ENCODE measurements at places on chromosomes 7 and 10. TPM values are rescaled to one million over a fixed set of nuclear protein-coding genes. Genes with fewer than 3 reads are reported as not detected.
A peak's percentile ranks its signal among the peaks of the same experiment; 100 is the strongest.

Gene IQCE
- 26.5 TPM for polyA plus RNA-seq

Gene ZSCAN21
- polyA plus RNA-seq, result 24.7 TPM

Gene HOXA2
- 13.9 TPM for polyA plus RNA-seq

Gene GRM3
- polyA plus RNA-seq, result 0.13 TPM

Gene CTBP2
- polyA plus RNA-seq, result 83.5 TPM

Gene CHST3
- polyA plus RNA-seq, result 15.4 TPM

Gene OR2A1
- 1.2 TPM for polyA plus RNA-seq

Gene DNAH11
- 3.3 TPM for polyA plus RNA-seq

Gene CTAGE4
- 1.0 TPM for polyA plus RNA-seq

DNA sequence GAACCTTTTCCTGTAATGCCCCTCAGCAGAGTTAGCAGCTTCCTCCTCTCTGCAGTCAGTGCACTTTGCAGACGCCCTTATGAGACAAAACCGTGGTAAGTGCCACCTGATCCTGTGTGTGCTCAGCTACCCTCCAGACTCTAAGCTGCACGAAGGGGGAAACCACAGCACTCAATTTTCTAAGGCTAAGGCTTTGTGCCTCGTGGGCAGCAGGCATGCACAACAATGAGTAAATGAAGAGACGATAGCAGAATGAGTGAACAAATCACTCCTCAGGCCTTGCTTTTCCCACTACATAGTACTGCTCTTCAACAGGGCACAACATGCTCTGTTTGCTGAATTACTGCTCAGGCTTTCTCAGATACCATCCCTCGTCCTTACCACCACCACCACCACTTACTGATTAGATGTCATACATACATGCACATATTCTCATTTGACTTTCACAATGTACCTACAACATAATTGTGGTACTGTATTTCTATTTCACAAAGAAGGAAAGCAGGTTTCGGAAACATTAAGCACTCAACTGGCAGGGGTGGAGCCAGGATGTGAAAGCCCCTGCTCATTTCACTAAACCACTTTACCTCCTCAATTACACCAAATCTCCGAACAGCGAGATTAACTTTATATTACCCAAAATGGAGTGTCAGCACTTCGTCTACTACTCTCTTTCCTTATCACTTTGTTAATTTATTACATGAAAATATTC lies 85.4 kb downstream of the ICA1 start:
- no peak for DNase-seq

DNA sequence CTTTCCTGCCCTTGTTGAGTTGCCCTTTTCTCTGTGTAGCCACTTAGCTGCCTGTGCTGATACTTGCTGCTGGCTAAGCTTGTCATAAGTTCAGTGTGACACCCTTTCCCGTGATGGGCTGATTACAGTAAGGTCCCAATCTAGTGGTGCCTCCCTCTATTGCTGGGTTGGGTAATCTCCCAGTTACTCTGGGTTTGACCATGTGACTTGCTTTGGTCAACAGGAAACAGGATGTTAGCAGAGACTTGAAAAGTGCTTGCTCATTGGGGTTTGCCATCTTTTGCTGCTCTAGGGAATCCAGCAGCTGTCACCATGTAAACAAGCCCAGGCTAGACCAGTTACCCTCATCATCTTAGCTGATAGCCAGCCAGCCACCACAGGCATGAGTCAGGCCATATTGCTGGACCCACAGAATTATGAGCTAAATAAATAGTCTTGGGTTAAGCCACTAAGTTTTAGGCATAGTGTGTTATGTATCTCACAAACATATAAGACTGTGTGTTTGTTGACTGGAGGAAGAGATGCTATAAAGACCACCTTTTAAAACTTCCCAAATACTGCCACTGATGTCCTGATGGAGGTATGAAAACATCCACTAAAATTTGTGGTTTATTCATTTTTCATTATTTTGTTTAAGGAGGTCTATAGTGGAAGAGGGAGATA lies 4.0 kb upstream of the LEP start:
- no peak for DNase-seq

DNA sequence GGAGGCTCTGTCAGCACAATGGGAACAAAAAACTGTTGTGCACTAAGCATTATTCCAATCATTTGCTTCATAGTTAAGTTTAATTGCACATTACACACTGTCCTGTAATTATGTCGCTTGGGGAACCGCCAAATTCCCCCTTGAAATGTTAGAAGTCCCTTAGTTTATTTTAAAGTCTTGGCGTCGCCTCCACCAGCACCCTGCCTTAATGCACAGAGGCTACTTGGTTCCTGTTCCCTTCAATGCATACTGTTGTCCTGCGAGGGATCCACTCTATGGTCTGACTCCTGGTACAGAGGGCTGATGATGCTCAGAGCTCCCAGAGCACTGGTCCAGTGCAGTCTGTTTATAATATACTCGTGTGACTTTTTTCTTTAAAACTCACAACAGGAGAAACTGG lies 330.7 kb downstream of the ELMO1 start:
- no peak for DNase-seq

GRCh38 chr10:112904000-112904399 lies 46.0 kb upstream of the TCF7L2 start:
- DNase-seq, result no peak

DNA sequence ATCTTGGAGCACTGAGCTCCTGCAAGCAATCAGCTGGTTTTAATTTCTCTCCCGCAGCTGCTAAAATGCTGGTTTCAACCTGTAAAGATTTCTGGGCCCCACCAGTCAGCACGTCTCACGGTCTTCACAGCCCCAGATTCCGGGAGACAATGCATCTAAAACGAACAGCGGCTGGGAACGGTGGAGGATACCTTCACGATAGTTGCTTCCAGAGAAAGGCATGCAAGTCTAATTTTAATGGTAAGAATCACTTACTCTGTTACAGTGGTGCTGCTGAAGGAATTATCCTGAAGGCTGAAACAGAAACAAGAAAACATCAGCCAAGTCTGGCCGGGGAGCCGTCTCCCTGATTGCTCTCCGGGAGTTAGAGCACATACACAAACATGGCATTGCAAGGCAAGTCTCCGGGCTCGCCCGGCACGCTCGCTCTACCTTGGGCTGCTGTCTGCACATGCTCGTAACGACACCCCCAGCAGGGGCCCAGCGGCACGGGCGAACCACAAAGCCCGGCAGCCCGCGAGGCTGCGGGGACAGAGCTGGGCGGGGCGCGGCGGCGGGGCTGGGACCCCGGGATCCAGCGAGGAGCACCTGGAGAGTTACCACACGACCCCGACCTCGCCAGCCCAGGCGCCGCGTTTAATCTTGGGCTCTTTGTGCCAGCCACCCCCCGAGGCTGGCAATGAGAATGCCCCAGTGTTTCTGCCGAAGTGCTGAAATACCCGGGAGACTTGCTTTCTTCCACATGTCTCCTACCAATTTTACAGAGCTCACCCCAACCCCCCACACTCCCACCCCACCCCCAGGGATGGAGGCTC lies at the start of gene FAM13C:
FAM13C (minus strand) TSS at position 406 of the 815 bp plus-strand sequence; CDS start at position 317, 89 bp downstream.
- DNase-seq, result peak; percentile 57

- no peak for DNase-seq
Measured at GRCh38 chr7:92064438-92065029, 69.7 kb downstream of the CYP51A1 start.

- DNase-seq, result no peak
Measured at GRCh38 chr7:55155351-55156117, 136.7 kb downstream of the EGFR start.

DNA sequence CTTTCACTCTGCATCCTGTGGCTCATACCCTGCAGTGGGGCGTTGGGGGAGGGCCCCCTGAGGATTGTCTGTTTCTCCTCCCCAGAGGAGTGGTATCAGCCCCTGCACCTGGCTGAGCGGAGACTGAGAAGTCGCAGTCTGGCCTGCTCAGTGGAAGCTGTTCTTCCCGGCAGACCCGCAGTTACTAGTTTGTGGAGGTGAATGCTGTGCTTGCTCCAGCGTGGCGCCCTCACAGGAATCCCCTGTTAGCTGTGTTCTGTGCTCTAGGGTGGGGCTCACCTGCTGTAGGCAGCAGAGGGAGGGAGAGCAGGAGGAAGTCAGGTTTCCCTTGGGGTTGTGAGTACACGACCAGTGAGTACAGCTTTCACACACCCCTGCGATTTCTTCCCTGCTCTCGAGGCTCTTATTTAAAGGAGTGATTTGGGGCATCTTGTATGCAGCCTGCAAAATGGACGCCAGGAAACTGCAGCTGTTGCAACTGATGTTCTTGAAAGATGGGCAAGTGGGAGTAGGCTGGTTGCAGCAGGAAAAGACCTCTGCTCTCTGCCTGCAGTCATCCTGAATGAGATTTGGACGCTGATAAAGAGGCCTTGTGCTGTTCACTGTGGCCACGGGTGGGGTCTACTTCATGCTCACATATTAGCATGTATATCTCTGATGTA lies 66.4 kb downstream of the HK1 start:
- DNase-seq, result no peak

DNA sequence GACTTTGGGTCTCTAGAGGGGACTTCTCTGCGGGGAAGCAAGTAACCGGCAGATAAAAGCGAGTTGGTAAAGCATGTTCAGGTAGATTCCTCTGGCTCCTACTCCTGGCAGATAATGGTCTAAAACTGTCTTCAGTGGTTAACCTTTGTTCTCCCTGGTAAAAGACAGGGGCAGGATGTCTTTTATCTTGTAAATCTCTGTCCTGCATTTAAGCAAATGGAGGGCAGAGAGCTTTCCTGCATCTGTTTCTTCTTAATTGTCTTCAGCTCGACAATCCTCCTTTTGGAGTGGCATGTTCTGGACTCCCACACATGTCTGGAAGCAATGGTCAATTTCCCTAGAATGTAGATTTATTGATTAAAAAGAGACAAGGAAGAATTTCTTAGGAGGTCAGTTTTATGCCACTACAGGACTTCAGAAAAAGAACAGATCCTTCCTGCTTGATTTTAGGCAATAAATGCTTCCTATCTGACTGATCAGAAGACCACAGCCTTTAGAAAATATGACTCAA lies 16.6 kb downstream of the C7orf33 start:
- DNase-seq, result no peak

GRCh38 chr7:18461785-18462467 lies 33.6 kb upstream of the HDAC9 start:
- no peak for DNase-seq

GRCh38 chr10:97940534-97940933 lies 89.9 kb downstream of the CRTAC1 start:
- DNase-seq, result no peak

GRCh38 chr10:13056456-13057077 lies 43.4 kb upstream of the OPTN start:
- DNase-seq, result peak; percentile 39

DNA sequence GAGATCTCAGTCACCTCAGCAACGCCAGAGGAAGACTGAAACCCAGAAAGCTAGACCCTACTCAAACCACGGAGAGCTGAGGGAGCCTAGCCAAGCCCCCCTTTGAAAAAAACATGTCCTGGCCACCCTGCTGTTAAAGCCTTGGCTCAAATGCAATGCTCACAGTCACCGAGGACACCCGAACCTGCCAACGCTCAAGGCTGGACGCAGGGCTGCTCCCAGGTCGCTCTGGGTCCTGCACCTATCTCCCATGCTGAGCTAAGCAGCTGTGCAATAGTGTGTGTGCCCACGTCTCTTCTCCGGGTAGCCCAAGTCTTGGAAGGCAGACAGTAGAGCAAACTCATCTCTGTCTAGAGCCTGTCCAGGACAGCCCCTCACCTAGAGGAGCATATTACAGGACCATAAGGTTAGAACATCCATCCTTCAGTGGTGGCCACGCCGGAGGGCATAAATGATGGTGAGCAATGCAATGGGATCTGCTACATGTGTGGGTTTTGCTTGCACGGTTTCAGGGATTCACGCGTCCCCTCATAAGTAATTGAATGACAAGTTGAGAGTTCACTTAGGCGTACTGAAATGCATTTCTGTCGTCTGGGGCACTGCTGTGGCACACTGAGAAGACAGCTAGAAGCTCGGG lies 94.2 kb upstream of the DDC start:
- no peak for DNase-seq

GRCh38 chr10:80878330-80878729 lies 340.6 kb downstream of the SH2D4B start:
- DNase-seq, result no peak

DNA sequence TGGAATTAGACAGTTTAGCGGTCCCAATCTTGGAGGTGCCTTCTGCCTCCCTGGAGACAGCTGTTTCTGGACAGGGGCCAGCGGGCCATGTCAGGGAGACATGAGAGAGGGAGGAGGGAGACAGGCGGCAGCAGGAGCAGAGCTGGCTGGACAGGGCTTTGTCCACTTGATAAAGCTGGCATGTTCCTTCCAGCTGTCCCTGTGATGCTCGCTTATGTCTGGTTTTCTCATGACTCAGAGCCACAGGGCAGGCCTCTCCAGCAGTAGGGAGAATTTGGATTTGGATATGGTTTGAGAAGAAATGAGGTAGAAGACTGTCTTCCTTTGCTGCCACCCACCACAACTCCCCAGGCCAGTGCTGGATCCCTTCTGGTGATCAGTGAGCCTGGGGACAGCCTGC lies 51.7 kb upstream of the SORCS3 start:
- no peak for DNase-seq

GRCh38 chr10:106525835-106526234 lies 638.7 kb downstream of the SORCS1 start:
- DNase-seq, result no peak

DNA sequence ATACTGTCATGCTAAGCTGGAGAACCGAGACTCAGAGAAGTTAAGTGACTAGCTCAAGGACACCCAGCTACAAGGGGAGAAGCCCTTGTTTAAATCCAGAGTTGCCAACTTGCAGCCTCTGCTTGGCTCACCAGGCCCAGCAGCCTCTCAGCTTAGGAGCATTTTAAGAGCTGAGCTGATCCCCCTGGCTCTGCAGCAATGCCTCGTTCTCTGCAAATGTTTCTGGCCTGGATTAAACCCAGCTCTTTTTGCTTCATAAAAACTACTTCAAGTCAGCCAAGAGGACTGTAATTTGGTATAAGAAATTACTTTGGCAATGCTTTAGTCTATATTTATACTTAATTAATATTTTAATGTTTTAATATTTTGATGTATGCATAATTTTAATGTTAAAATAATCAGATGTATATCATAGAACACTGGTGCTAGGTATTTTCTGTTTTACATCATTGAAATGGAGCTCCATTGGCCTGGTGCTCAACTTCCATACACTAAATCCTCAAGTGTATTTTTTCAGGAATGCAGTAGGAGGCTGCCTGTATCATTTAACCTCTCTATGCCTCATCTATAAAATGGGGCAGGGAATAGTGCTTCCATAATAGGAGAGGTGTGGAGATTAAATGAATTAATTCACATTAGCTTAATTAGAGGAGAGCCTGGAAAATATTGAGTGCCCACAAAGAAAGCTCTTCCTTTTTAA lies 184.2 kb downstream of the EMX2 start:
- no peak for DNase-seq

- no peak for DNase-seq
Measured at GRCh38 chr7:1769286-1770200, 99.5 kb downstream of the ELFN1 start.

DNA sequence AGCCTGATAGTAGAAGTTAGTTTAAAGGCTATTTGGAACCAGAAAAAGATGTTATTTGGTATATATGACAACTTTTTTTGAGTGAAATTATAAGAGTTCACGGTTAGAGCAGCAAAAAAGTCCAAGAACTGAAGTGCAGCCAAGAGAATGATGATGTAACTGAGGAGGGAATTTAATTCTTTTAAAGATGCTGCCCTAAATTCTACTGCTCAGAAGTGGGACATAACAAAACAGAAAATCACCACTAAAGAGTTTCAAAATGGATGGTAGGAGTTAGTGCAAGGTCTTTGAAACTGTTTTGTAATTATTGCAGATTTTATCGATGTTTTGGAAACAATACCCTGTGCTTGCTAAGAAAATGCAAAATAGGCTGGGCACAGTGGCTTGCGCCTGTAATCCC lies 6.5 kb downstream of the SAMD8 start:
- DNase-seq, result no peak

Measured in left kidney (tissue), 8 donors.